ENCODE measurements at places on chromosomes 11 and 22.

- no peak for DNase-seq
Measured at GRCh38 chr11:1197886-1198560, 24.8 kb upstream of the MUC5B start.

- no peak for DNase-seq
Measured at GRCh38 chr22:36197065-36197440, 4.6 kb downstream of the APOL4 start.

- DNase-seq: no peak
Measured at GRCh38 chr11:86492370-86493010, 117.8 kb downstream of the CCDC81 start.

DNA sequence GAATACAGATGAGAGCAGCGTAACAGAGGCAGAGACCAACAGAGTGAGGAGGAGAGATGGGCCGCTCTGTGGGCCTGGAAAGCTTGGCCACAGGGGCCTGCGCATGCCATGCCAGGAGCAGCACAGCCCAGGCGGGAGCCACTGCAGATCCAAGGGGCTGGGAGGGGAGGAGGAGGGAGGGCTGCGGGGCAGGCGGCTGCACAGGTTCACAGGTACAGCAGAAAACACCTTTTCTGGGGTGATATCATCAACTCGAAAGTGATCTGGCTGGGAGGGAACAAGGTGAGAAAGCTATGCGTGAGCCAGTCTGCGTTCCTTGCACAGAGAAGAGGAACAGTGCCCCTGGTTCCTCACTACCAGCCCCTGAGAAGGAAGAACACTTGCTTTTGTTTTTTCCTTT is 14.8 kb downstream of the VPS37C start:
- DNase-seq: no peak

DNA sequence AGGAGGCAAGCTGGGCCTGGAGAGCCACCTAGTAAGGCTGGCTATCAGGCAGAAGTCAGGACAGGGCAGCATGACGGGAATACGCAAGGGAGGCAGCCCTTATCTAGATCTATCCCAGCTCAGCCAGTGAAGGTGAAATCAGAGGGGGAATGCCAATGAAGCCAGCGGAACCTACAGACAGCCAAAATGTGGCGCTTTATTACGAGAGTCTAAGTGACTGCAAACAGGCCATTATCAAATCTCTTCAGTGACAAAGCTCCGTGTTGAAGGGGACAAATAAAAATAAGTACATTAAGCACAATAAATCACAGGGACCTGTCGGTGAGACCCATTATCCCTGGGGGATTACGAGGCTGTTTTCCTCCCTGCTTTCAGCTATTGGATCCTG is 22.8 kb downstream of the LARGE1 start:
- no peak for DNase-seq

DNA sequence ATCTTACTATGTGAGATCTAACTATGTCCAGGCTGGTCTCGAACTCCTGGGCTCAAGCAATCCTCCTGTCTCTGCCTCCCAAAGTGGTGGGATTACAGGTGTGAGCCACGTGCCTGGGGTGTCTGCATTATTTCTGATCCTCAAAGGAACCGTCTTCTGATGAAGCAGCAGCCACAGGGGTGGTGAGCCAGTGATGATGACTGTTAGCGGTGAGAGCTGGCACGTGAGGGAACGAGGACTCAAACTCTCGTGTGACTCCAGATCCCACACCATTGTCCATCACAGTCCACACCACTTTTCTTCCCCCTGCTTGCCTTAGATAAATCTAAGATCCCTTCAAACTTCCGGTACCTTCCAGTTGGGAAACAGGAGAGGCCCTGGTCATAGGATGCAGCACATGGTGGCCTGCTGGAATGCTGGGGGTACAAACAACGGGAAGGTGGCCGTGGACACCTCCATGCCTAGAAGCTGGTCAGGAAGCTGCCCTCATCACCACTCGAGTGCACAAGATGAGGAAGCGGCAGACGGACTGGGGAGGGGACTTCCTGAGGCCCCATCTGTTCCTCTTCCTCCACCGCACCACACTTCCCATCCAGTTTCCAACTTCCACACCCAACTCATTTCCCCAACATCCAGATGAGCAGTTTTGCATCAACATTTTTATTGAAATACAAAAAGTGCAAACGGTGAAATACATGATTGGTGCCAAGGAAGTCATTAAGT is 23.8 kb downstream of the ARHGAP1 start:
- DNase-seq: no peak

DNA sequence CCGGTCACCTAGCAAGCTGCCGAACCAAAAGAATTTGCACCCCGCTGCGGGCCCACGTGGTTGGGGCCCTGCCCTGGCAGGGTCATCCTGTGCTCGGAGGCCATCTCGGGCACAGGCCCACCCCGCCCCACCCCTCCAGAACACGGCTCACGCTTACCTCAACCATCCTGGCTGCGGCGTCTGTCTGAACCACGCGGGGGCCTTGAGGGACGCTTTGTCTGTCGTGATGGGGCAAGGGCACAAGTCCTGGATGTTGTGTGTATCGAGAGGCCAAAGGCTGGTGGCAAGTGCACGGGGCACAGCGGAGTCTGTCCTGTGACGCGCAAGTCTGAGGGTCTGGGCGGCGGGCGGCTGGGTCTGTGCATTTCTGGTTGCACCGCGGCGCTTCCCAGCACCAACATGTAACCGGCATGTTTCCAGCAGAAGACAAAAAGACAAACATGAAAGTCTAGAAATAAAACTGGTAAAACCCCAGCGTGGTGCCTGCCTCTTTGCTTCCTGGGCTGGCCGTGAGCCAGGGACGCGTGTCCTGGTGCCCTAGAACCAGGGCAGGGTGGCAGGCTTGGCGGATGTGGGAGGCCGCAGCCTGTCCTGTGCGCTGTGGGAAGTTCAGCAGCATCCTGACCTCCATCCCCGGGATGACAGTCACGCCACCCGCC is 13.2 kb downstream of the CCND1 start:
- no peak for DNase-seq

DNA sequence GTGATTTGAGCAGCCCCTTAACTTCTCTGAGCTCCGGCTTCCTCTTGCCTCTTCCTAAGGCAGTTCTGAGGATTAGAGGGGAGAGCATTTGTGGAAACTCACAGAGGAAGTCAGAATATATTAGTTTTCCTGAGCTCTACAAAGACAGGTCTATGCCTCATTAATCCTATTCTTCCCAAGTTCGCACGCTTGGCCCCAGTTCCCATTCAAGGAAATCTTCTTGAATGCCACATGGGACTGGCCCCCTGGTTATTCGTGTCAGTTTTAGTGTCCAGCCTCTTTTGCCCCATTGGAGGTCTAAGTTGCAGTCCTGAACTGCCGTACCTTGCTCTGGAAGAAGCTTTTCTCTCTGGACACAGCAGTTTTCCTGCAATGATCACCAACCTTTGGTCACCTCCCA is 37.6 kb upstream of the ALX4 start:
- no peak for DNase-seq

GRCh38 chr11:79561496-79561895 is 120.7 kb upstream of the TENM4 start:
- DNase-seq: no peak

DNA sequence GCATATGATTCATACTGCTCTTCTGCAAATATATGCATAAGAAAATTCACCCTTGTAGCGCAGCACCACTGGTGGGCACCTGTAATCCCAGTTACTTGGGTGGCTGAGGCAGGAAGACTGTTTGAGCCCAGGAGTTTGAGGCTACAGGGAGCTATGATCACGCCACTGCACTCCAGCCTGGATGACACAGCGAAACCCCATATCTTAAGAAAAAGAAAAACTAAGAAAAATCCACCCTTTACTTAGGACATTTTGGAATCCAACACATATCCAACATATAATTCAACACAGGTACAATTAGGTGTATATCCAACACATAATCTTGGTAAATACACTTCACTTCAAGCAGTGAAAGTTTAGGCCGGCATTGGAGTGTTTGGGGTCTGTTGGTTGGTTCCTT is 255.5 kb upstream of the PITPNB start:
- no peak for DNase-seq

DNA sequence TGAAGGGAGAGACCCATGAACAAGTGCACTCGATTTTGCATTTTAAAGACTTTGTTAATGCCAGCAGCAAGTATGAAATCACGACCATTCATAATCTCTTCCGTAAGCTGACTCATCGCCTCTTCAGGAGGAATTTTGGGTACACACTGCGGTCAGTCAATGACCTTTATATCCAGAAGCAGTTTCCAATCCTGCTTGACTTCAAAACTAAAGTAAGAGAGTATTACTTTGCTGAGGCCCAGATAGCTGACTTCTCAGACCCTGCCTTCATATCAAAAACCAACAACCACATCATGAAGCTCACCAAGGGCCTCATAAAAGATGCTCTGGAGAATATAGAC is 5.9 kb downstream of the SERPIND1 start:
- no peak for DNase-seq

DNA sequence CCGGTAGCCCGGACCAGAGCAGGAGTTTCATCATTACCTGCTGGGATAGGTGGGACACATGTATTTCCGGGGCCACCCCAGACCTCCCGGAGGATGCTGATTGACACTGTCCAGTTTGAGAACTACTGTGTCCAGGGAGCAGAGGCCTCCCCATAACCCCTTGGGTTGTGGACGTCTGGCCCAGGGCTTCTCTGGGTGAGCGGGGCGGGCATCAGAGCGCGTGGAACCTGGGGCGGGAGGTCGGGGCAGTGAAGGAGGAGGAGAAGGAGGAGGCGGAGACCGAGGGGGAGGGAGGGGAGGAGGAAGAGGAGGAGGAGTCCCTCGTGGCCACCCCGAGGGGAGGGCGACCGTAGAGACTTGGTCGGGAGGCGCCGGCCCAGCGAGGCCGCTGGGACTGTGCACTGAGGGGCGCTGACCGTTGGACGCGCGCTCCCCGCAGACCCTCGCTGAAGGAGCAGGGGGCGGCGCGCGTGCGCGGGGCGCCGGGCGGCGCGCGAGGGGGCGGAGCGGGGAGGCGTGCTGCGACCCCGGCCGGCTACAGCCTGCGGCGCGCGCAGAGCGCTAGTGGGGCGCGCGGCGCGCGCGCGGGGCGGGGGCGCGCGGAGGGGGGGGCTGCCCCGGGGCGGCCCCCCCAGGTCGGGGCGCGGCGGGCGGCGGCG is at the start of gene GRK3:
Gene GRK3 (plus strand): TSS at position 356 of the 659 bp plus-strand sequence. CDS start 366 bp downstream, outside the sequence.
- peak; percentile 57 for DNase-seq

- DNase-seq: no peak
Measured at GRCh38 chr11:62778441-62778840, 7.2 kb downstream of the TAF6L start.

- DNase-seq: no peak
Measured at GRCh38 chr11:18771266-18772035, 20.1 kb downstream of the PTPN5 start.

All from renal cortex interstitium (tissue), 15 donors.